Activated naive CD4-positive, alpha-beta T cell (primary cell): ENCODE measurements at places on chromosomes 1 and 21.

DNA sequence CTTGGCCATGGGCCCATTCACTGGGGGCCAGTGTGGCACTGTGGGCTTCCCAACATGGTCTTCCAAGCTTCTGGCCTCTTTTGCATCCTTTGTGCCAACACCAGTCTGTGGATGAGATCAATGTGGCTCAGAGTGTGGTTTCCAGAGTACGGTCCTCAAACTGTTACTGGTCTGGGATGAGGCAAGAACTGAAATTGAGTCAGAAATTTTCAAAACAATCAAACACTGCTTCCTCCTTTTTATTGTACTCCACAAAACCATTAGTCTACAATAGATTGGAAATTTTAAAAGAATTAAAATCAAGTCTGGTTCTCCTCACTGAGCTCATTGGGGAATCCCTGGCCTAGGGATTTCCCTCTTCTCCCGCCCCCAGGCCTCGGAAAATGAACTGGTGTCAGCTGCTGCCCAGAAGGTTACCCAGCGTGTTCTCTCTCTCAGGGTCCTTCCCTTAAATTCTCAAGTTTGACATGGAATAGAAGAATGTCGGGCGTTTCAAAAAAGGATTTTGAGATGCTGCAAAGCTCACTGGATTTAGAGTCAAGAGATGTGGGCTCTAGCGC, 222.0 kb downstream of the SDCCAG8 start:
- no peak for DNase-seq

GRCh38 chr1:234675006-234675405, 65.0 kb upstream of the IRF2BP2 start:
- DNase-seq = no peak

GRCh38 chr1:7962636-7963377, 1.3 kb downstream of the PARK7 start:
- no peak for DNase-seq

DNA sequence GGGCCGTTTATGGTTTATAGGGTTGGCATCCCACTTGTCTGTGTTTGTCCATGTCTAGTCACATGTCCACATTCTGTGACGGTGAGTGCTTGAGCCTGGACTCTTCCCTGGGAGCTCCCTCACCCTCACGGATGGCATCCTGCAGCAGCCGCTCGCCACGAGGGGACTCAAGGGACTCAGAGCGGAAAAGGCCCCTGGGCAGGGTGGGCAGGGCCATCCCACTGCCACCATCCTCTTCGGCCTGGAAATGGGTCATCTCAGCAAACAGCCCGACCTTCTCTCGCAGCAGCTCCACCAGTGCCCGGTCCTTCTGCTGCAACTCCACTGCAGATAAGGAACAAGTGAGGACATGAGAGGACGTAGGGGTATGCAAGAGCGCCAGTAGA, 11.1 kb downstream of the RXFP4 start:
- DNase-seq = no peak

DNA sequence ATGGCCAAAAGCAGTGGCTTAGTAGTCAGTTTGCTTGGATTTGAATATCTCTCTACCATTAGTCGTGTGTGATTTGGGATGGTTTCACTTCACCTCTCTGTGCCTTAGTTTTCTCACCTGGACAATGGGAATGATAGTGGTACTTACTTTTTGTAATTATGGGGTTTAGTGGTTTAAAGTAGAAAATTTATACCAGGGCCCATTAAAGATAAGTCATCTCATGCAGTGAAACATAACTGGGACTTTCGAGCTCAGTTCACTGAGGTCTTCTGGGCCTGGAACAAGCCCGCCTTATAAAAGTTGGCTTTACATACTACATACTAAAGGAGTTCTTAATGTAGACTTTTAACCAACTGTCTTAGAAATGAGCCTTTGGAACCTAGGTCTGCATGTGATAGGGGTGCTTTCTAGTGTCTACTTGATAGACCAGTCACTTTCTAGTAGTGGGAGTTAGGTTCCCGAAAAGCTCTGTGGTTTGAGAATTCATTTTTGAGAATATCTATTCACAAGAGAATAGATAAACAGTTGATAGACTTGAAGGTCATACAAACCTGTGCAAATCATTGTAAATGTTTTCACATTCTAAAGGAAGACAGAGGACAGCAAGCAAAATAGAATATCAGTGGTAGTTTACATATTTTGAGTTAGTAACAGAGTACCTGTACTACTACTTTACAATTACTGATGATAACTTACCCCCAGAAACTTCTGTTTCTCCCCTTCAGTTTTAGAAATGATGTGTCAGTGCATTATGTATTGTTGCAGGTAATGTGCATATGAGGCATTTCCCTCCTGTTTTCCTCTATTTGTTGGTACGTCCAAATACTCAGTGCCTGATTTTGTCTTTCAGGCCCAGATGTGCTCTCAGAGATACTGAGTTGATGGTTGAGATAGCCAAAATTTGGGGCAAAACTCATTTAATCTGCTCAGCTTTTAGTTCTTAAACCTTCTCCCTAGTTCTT, 48.0 kb downstream of the DYRK1A start:
- no peak for DNase-seq

- DNase-seq = no peak
Measured at GRCh38 chr1:220655961-220656740, 34.0 kb upstream of the C1orf115 start.

GRCh38 chr1:230231774-230232145, 164.7 kb downstream of the GALNT2 start:
- no peak for DNase-seq

GRCh38 chr1:62462370-62462769, 25.5 kb downstream of the USP1 start:
- DNase-seq = no peak

DNA sequence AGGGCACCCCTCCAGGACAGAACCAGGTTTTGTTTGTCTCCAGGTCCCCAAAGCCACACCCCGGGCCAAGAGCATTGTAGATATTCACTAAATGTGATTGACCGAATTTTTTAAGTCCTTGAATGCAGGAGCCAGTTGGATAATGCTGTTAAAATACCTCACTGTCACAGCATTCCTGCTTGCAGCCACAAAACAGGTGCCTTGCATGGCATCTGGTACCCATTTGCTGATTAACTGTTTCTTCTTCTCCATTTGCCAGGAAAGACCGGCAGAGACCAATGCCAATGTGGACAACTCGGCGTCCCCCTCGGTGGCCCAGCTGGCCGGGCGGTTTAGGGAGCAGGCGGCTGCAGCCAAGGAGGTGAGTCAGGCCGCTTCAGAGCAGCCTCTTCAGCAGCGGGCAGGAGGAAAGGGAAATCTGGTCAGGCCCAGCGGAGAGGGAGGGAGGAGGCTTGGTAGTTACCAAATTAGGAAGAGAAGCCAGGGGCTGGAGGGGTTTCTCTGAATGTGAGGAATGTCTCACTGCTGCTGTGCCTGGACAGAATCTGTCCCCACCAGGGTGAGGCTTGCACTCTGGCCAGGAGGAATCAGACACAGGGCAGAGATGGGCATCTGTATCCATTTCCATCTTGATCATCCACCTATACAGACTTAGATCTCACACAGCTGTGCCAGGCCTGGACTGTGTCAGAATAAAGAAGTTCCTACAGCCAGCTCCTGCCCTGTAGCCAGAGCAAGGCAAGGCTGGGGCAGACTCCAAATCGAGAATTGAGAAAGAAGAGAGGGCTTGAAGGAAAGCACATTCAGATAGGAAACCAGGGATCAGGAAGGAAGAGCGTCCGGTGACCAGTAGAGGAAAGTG, 37.9 kb upstream of the MPZL1 start:
- DNase-seq = no peak

GRCh38 chr1:98045767-98046641, 125.2 kb upstream of the DPYD start:
- DNase-seq = no peak

DNA sequence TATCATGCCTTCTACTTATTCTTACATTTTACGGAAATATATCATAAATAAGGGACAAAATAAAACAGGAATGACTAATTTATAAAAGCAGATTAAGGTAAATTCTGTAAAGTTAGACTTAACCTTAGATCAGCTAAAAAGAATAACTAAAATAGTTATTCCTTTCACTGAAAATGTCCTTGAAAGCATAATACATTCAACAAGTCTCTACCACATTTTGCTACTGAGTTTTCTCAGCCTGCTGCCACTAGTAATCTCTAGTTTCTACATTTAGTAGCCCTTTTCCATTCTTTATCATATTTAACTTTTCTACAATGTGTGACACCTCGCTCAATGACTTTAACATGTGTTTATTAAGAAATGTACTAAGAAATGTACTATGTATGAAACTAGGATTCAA, 89.0 kb downstream of the DENND1B start:
- DNase-seq = no peak

DNA sequence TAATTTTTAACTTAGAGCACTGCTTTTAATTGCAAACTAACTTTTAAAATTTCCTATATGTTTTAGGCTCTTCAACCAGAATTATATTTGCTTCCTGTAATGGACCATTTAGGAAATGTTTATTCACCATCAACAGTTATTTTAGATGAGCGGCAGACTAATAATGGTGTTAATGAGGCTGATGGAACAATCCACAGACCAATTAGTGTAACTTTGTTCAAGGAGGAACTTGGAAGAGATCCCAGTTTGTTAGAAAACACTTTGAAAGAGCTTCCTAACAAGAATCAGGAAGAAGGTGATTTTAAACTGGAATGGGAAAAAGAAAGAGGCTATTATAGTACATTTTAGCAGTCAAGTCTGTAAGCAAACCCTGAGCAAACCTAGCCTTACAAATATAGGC, 19.4 kb upstream of the GNG5 start:
- DNase-seq = no peak

GRCh38 chr1:46096269-46097148, 35.9 kb downstream of the PIK3R3 start:
- no peak for DNase-seq

DNA sequence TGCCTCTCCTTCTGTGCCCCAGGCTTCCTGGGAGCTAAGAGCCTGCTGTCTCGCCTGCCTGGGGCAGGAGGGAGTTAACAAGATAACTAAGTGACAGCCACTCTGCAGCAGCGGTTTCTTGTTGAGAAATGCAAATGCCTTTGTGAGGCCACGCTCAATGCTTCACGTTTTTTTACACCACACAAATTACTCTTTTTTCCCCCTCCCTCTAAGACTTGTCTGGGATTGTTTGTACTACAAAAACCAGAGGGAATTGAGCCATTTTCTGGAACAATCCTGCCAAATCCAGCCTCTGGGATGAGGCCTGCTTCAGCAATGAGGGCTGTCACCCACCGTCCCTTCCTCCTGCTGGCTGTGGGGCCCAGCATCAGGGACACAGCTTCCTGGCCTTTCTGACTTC, 119.6 kb downstream of the ACTL8 start:
- no peak for DNase-seq

- DNase-seq = no peak
Measured at GRCh38 chr1:165235155-165235776, 121.2 kb downstream of the LMX1A start.

GRCh38 chr1:47777322-47777721, 219.9 kb downstream of the TRABD2B start:
- DNase-seq = no peak

DNA sequence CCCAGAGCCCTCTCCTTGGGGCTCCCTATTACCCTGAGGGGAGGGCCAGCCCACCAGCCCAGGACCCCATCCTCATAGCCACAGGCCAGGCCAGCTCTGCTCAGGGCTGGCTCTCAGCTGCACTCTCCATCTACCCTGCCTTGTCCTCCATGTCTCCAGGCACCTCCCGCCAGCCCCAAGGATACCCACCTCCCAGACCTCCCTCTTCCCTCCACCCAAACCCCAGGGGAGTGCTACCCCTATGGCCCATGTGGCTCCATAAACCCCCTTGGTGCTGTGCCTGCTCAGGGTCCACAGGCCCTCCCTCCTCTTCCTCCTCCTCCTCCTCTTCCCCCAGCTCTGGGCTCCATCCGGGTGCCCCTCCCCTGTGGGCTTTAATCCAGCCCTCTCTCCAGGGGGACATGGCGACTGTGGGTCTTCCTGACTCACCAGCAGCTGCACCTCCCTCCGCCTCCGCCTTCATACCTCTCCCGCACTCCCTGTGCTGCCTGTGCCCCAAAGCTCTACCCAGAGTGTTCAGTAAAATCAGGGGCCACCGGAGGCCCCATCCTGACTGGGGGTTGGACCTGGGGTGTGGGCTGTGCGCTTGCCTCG, 9.1 kb downstream of the YBEY start:
- no peak for DNase-seq

- no peak for DNase-seq
Measured at GRCh38 chr1:15803380-15803779, 4.1 kb downstream of the UQCRHL start.

DNA sequence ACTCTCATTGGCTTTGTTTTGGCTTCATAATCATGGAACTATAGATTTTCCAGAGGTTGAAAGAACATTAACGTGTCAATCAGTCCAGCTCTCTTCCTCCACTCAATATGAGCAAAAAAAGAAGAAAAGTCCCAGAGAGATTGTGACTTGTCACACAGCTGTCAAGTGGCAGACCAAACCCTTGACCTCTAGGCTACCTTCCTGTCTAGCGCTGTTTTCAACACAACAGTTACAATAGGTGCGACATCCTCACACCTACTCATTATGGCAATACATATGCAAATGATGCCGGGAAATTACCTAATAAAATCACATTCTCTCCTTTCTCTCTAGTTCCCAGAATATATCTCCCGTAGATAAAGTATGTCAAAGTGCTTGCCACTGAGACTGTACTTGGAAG, 1.1 kb downstream of the WARS2 start:
- DNase-seq = no peak
